NCI-H748 treated with DMSO at 0.1 percent for 48 hours (cell line): ENCODE measurements at places on chromosomes 3 and 15.

GRCh38 chr15:66897971-66898370, 167.4 kb upstream of the SMAD3 start:
- no peak for DNase-seq

GRCh38 chr15:83854321-83854720, 200.4 kb downstream of the ADAMTSL3 start:
- DNase-seq, result no peak

DNA sequence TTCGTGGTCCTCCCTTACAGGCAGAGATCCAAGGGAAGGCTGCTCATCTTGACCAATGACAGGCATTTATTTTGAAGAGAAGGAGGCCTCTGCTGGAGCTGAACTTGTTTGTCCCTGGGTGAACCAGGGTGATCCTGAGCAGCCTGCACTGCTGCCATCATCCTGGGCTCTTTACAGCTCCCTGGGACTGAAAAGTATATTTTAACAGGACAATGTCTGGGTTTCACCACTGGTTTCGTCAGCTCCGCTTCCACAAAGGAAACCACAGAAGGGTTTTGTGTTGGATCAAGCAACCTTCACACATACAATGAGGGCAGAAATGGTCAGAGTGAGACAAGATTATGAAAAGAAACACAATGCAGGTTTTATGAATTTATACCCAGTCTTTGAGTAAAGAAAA, 400.7 kb upstream of the TPM1 start:
- DNase-seq, result no peak

DNA sequence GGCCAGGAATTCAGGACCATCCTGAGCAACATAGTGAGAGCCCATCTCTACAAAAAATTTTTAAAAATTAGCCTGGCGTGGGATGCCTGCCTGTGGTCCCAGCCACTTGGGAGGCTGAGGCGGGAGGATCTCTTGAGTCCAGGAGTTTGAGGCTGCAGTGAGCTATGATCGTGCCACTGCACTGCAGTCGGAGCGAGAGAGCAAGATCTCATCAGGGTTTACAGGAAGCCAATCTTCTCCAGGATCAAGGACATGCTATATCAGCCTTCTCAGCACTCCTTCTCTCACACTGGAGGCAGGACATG, 451 bp upstream of the STOML1 start:
- DNase-seq, result no peak

DNA sequence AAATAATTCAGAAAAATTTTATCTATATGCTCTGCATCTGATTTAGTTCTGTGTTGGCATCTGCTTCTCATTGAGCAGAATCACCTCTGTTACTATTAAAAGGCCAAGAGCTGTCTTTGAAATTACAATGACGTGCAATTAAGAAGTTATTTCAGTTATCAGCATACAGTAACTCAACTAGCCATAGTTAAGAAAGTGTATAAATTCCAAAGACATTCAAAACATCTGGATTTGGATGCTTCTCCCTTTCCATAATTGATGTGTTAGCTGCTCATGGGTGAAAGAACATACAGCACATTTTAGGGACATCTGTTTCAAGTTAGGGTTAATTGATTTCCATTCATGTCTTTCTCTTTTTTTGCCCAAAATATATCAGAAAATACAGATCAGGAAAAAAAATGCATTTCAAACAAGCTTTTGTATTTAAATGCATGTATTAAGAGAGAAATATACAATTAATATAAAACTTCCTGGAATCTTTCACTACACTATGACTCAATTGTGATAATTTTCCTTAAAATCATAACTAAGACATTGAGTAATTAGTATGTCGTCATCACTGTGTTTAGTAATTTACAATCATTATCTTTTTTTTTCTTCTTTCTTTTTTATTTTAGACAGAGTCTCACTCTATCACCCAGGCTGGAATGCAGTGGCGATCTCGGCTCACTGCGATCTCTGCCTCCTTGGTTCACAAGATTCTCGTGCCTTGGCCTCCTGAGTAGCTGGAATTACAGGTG, 82.7 kb upstream of the MBNL1 start:
- DNase-seq, result no peak

GRCh38 chr3:118977671-118978392, 56.8 kb downstream of the IGSF11 start:
- DNase-seq, result no peak
